HT1080 (cell line): ENCODE measurements at places on chromosomes 12 and 14. TPM values are rescaled to one million over a fixed set of nuclear protein-coding genes. Genes with fewer than 3 reads are reported as not detected.

DNA sequence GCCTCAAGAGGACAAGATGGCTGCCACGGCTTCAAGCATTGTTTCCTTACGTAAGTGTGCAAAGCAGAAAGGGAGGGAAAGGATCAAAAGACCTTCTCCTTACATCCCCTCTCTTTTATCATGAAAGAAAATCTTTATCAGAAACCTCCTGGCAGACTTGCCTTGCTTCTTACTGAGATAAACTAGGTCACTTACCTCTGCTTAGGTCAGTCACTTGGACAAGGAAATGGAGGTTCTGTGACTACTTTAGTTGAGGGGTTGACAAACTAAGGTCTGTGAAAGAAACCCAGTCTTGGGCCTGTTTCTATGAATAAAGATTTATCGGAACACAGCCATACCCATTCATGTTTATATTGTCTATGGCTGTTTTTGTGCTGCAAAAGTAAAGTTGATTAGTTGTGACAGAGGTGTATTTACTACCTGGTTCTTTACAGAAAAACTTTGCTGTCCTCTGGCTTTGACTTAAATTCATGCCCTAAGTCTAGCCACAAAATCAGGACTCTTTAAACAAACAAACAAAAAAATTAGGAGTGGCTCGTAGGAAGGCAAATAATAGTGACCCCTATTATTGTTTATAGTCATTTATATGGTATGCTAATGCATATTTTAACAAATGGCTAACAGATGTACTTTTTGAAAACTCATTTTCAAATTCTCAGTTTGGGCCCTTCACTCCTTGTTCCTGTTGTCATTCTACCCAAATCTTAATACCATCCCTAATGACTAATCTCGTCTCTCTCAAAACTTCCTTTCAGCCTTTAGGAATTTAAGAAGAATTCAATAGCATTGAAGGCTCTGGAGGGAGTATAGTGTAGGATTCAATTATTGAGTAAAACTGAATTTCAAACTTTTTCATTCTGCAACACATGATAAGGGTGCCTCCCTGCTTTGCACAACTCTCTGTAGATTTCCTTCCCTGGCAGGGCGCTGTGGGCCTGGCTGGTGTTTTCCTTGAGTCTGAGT, 42.0 kb upstream of the ATP2B1 start:
- no peak for DNase-seq

GRCh38 chr14:23066855-23067744, 9.8 kb upstream of the CDH24 start:
- no peak for DNase-seq

Gene GLIPR1L2
- total RNA-seq: 0.10 and 0.63 TPM in 2 replicates

Gene HOXC4
- 1.8 and 1.9 TPM in 2 replicates for total RNA-seq

Gene DPPA3
- total RNA-seq: not detected in 2 replicates

GRCh38 chr12:22409377-22410164, 75.1 kb upstream of the ST8SIA1 start:
- no peak for DNase-seq

Gene ANG
- 0.33 and 0.77 TPM in 2 replicates for total RNA-seq

Gene OXA1L
- total RNA-seq: 150 and 207 TPM in 2 replicates

DNA sequence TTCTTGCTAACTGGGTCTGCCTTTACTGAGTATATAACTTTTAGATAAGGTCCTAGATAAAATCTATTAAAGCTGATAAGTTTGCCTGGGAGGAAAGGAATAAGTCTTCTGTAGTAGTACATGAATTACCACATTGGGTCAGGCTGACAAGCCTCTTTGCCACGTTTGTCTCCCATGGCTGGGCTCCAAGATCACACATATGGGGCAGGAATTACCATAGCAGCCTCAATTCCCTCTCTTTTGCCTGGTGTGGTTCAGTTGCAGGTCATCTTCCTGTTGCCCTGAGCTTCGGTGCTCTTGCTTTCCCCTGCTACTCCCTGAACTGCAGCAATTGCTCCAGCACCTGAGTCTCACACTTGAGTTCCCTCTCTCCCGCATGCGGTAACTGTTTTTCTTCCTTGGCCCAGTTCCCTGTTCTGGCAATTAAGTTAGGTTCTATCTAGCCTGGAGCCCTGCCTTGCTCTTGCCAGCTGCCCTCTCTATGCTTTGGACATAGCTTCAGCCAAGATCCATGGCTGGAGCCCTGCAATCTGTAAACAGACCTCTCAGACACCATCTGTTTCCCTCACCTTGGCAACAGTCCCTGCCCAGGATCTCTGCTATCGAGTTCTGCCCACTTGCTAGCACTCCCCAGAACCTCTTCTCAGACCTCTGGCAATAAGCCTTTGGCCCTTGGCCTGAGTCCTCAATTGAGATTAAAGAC, 5.8 kb upstream of the GLT8D2 start:
- DNase-seq: no peak

Gene CLEC6A
- not detected in 2 replicates for total RNA-seq

- no peak for DNase-seq
These were observed 102.4 kb upstream of the E2F7 start for GRCh38 chr12:77167801-77168200.

Gene SLC25A21
- 0.13 and 0.37 TPM in 2 replicates for total RNA-seq

DNA sequence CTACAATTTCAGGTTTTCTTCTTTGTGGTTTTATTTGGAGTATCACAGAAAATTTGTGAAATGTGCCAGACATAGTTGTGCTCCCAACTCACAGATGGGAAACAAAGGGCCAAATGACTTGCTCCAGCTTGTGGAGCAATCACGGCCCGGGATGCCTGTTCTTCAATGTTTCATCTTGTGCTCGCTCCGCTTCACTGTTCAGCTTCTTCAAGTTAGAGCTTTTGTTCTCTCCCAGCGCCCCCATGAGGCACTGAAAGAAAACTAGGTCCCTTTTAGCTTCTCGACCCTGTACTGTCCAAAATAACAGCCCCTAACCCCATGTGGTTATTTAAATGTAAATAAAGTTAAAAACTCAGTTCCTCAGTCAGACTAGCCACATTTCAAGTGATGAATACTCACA, 187.9 kb upstream of the STXBP6 start:
- DNase-seq: peak; percentile 21

GRCh38 chr12:125332900-125333299, 267.7 kb downstream of the AACS start:
- no peak for DNase-seq

DNA sequence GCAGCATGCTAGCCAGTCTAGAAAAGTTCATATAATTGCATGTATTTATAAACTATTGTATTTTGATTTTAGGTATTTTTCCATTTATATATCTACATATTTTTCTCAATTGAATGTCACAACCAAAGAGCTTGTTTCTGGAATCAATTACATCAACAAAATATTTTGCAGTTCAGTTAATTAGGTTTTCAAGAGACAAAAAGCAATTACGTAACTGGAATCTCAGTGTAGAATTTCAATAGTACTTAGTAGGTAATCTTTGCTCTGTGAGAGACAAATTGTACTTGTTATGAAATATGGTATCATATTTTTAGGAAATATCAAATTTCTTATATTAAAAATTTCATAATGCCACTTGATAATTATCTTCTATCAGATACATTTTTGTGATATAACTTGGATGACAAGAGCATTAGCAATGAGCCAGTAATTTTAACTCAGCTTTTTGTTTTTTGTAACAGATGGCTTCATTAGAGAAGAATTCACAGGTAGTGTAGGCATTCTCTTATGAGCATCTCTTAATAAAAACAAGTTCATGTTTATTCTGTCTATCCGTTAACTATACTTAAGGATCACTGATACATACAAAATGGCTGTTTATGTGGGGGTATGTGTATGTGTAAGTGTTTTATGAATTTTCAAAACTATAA, 774.7 kb downstream of the C12orf50 start:
- no peak for DNase-seq

Gene CARMIL3
- 0.07 and 0.11 TPM in 2 replicates for total RNA-seq

DNA sequence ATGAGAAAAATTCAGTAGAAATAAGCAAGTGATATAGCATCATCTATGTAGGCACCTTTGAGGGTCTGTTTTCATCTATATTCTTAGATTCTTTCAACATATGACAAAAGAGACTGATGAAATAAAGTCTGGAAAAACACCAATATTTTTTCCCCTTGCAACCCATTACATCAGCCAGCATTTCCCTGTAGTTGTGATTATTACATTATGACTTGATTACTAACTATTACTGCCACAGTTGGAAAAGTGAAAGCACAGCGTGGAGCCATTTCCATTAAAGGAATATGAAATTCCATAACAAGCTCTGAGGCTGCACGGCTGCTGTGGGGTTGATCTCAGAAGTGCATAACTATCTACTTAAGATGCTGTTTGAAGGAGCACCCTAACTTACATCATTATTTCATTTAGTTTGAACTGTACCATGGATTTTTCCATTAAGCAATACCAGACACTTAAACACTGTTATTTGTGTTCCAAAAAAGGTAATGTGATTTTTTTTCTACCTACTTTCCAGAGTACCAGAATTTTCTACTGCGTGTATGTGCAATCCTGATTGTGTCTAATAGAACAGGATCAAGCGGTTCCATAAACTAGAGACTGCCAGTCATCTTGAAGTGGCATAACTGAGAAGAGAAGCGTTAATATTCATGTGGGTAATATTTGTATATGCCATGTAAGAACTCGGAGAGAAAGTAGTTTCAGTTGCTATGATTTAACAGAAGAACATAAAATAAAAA, 405.5 kb downstream of the MDGA2 start:
- peak; percentile 7 for DNase-seq

GRCh38 chr14:98958632-98959031, 313.4 kb downstream of the BCL11B start:
- no peak for DNase-seq

Gene SYNE3
- 2.3 and 2.4 TPM in 2 replicates for total RNA-seq

DNA sequence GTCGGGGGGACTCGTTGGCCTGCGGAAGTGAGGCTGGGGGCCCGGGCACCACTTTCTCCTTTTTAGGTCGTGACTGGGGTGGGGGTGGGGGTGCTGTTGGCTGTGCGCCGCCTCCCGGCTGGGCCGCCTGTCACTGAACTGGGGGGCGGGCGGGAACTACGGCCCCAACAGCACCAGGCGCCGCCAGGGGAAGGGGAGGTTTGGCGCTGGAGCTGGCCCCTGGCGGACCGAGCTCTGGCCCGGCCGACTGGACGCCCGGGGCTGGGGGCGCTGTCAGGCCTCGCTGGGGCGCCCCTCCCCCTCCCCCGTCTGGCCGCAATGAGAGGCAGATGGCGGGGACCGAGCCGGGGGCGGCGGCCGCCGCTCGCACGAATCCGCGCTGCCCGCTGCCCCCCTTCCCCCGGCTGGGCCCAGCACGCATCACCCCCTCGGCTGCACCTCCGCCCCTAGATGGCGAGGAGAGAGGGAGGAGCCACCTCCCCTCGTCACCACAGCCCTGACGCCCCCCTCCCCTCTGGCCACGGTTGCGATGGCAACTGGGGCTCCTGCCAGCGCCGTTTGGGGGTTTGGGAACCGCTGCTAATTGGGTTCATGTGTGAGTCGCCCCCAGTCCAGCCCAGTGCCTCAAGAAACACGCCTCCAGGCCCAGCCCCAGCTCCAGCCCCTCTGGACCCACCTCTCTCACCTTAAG, 723 bp downstream of the NFATC4 start:
- no peak for DNase-seq

DNA sequence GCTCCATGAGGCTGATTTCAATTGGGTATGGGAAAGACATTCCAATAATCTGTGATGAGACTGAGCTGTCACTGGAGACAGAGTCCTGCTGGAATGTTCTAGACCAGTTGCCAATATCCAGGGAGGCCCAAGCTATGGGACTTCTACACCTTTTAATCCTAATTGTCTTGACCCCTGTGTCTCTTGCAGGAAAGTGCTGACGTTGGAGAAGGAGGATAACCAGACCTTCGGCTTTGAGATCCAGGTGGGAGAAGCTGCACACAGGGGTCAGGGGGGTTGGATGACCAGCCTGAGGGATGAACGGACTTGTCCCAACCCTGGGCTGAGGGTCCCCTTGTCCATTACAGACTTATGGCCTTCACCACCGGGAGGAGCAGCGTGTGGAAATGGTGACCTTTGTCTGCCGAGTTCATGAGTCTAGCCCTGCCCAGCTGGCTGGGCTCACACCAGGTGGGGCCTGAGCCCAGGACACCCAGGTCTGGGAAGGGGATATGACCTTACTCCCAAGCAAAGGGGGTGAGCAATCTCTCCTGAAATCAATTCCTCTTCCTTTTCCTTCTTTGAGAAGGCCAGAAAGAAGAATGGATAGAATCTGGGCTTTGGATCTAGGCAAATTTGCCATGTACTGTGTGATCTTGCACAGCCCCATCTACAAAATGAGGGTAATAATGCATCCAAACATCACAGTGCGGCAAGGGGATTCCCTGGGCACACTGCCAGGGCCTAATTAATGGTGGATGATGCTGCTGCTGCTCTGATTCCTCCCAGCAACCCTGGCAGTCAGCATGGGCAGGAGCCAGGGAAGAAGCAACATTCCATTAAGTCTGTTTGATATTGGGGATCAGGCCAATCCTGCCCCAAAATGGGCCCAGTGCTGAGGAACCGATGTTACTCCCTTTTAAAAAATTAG, 4.2 kb downstream of the TAMALIN start:
- DNase-seq: no peak

Gene KRT78
- 0.13 TPM in 1 of 2 replicates, not detected in the other for total RNA-seq

- DNase-seq: no peak
These were observed 110.6 kb downstream of the MYRFL start for GRCh38 chr12:69935651-69936100.

DNA sequence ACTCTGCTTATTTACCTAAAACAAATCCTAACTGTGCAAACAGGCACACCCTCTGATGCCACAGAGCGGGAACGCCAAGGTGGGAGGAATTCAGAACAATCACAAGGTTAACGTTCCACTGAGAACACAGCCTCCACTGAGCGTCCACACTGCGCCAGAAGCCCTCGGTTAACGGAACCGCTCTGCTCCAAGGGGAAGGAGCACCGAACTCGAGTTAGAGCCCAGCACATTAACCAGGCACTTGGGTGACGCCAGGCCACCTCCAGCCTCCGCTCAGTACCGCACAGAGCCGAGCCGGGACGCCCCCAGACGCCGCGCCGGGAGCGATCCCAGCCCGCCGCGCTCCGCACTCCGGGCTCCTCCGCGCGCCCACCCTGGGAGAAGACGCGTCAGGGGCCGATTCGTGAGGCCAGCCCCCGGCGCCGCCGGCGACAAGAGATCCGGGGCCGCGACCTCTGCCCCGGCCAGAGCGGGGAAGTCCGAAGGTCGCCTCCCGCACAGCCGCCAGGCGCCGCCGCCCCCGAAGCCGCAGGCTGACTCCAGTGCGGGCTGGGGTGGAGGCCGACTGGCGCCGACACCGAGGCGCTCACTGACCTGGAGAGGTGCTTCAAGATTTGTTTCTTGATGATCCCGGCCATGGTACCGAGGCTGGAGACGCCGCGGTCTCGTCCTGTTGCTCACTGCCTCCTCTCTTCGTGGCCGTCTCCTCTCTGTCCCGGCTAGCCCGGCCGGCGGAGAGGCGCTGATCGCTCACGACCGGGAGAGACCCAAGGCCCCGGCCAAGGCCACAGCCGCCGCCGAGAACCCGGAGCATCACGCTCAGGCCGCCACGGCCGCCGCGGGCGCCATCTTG, 450 bp downstream of the BLTP3B start:
- DNase-seq: peak; percentile 26

GRCh38 chr12:65192963-65193516, 23.7 kb downstream of the LEMD3 start:
- DNase-seq: no peak

- peak; percentile 30 for DNase-seq
These were observed 59.7 kb downstream of the SLC38A1 start for GRCh38 chr12:46209170-46209569.
